ENCODE measurements at places on chromosomes 13 and 19. TPM values are rescaled to one million over a fixed set of nuclear protein-coding genes. Genes with fewer than 3 reads are reported as not detected.

Gene PVR
- total RNA-seq = 18.8 TPM

Gene CFAP97D2
- total RNA-seq = 0.28 TPM

Gene CCL25
- not detected for total RNA-seq

Gene RYR1
- total RNA-seq = 2.6 TPM

Gene NPHS1
- not detected for total RNA-seq

Gene HSH2D
- 1.2 TPM for total RNA-seq

Gene ZFP28
- 13.5 TPM for total RNA-seq

Gene FXYD1
- 36.5 TPM for total RNA-seq

Gene NLRP11
- 0.36 TPM for total RNA-seq

Gene TNFSF13B
- total RNA-seq = 0.97 TPM

Gene CYP4F2
- not detected for total RNA-seq

GRCh38 chr19:32858559-32858958, 11.0 kb downstream of the SLC7A9 start:
- H3K4me3 ChIP-seq = no peak overlapping the region

GRCh38 chr19:6958791-6959190, 62.4 kb downstream of the MBD3L2B start:
- H3K4me1 ChIP-seq = no peaks in the 10 kb centered on the region
- H3K27me3 ChIP-seq = no peaks in the 10 kb centered on the region
- DNase-seq = no peak
- H3K4me3 ChIP-seq = no peak overlapping the region

GRCh38 chr13:45796426-45797235, 54.9 kb downstream of the SIAH3 start:
- no peaks in the 10 kb centered on the region for H3K36me3 ChIP-seq
- no peak for DNase-seq
- H3K4me1 ChIP-seq = no peaks in the 10 kb centered on the region
- no peak overlapping the region for H3K27ac ChIP-seq
- no peak overlapping the region for H3K4me3 ChIP-seq

- H3K4me1 ChIP-seq = no peaks in the 10 kb centered on the region
- no peak overlapping the region for H3K4me3 ChIP-seq
- no peak for DNase-seq
- no peak overlapping the region for H3K27ac ChIP-seq
- H3K36me3 ChIP-seq = no peaks in the 10 kb centered on the region
Observed at GRCh38 chr19:45047188-45047797, 8.4 kb downstream of the CLASRP start.

DNA sequence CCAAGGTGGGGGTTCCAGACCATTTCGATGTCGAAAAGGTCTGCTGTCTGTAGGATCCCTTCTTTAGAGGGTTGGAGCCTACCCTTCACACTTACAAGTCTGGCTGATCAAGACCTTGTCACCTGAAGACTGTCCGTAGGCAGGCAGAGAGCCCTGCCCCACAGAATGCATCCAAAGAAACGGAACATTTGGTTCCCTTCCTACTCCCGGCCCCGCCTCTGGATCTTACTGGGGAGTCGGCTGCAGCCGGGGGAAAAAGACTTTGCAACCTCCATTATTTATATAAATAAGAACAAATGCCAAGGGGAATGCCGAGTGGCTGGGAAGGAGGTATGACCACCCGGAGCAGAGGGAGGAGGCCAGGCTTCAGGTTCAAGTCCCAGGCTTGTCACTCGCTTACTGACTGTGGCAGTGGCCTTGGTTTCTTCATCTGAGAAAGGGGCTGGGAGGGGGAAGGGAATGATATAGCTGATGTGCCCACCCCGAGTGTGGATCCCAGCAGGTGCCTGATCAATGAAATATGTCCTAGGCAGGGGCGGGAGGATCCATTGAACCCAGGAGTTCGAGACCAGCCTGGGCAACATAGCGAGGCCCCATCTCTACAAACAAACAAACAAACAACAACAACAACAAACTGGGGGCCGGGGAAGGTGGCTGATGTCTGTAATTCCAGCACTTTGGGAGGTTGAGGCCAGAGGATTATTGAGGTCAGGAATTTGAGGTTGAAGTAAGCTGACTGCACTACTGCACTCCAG, 48.7 kb downstream of the RFX2 start:
- no peaks in the 10 kb centered on the region for H3K27me3 ChIP-seq
- no peak overlapping the region for H3K27ac ChIP-seq
- peak; percentile 69 for DNase-seq
- peaks cover 34% of the 10 kb centered on the region for H3K4me1 ChIP-seq
- no peaks in the 10 kb centered on the region for H3K36me3 ChIP-seq

DNA sequence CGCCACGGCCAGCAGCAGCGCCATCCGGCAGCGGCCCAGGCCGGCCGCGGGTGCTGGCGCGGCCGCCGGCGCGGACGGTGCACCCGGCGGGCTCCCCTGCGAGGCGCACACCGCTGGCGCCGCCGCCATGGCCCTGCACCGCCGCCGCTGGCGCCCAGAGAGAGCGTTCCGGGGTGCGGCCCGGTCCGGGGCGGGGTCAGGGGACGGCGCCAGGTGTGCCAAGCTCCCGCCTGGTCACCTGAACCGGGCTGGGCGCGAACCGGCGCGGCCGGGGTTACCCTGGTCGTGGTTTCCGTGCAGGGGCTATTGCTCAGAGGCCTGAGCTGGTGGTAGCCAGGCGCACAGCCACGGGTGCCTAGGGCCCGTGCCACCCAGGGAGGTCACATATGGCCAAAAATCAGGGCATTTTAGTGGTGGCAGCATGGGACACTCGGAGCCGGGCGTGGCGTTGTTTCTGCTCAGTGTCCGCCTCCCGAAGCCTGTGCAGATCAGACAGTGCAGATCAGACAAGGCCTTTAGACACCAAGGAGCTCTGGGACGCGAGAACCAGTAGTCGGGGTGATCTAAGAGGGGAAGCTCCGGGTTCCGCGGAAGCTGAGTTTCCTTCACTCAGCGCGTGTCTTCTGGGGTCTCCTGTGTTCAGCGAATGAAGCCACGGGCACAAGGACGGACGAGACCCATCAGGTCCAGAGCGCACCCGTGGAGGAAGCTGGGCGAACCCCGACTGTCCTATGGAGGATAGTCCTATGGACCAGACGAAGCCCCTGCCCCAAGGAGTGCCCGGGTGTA, at the start of gene TMEM238:
Gene TMEM238, minus strand, starts transcription at position 162 of the 789 bp plus-strand sequence. Its CDS starts 33 bp downstream, at position 129.
- H3K27ac ChIP-seq = peak within 1 kb of the TSS; percentile 95
- H3K27me3 ChIP-seq = no peaks in the 10 kb centered on the region
- peaks cover 26% of the 10 kb centered on the region for H3K4me1 ChIP-seq
- peak; percentile 63 for DNase-seq
- H3K36me3 ChIP-seq = no peaks in the 10 kb centered on the region

GRCh38 chr19:35049456-35049855, 7.9 kb downstream of the HPN start:
- no peak for DNase-seq
- H3K36me3 ChIP-seq = no peaks in the 10 kb centered on the region
- no peaks in the 10 kb centered on the region for H3K27me3 ChIP-seq
- H3K4me3 ChIP-seq = no peak overlapping the region
- H3K4me1 ChIP-seq = no peaks in the 10 kb centered on the region
- no peak overlapping the region for H3K27ac ChIP-seq

DNA sequence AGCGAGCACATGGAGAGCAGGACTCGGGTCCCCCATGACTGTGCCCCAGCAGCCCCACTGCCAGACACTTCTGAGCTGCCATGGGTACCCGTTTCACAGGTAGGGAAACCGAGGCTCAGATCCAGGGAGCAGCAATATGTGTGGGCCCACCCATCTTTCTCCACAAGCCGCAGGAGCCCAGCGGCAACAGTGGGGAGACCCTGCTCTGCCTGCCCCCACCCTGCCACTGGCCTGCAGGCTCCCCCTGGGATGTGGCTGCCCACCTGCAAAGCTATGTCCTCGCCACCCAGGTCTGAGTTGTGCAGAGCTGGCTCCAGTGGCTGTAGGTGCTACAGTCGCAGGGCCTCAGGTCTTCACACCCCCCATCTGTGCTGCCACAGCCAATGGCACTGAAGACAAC, 50.6 kb upstream of the C1QTNF9B start:
- H3K4me1 ChIP-seq = no peaks in the 10 kb centered on the region
- no peaks in the 10 kb centered on the region for H3K27me3 ChIP-seq
- H3K27ac ChIP-seq = no peak overlapping the region
- no peak for DNase-seq
- no peaks in the 10 kb centered on the region for H3K36me3 ChIP-seq

- H3K36me3 ChIP-seq = no peaks in the 10 kb centered on the region
- no peaks in the 10 kb centered on the region for H3K27me3 ChIP-seq
- no peak overlapping the region for H3K4me3 ChIP-seq
- no peak overlapping the region for H3K27ac ChIP-seq
Observed at GRCh38 chr13:29073755-29074154, 253.6 kb downstream of the MTUS2 start.

DNA sequence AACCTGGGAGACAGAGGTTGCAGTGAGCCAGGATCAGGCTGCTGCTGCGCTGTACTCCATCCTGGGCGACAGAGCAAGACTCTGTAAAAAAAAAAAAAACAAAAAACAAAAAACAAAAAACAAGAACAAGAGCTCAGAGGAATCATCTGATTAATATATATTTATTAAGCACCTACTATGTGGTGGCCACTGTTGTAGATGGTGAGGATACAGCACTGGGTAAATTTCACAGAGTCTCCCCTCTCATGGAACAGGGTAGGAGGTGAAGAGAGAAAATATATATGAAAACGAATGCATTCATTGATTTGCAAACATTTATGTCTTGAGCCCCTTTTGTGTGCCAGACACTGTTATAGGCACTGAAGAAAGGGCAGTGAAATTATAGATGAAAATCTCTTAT, 5.9 kb upstream of the SERTAD1 start:
- H3K4me1 ChIP-seq = peaks cover 3% of the 10 kb centered on the region
- no peaks in the 10 kb centered on the region for H3K36me3 ChIP-seq
- no peak overlapping the region for H3K4me3 ChIP-seq
- H3K27me3 ChIP-seq = no peaks in the 10 kb centered on the region

GRCh38 chr13:27177852-27178251, 6.2 kb upstream of the USP12 start:
- no peak overlapping the region for H3K4me3 ChIP-seq
- no peaks in the 10 kb centered on the region for H3K36me3 ChIP-seq
- no peaks in the 10 kb centered on the region for H3K4me1 ChIP-seq
- no peak overlapping the region for H3K27ac ChIP-seq
- no peak for DNase-seq
- H3K27me3 ChIP-seq = no peaks in the 10 kb centered on the region

- no peak overlapping the region for H3K27ac ChIP-seq
- no peak for DNase-seq
- no peaks in the 10 kb centered on the region for H3K27me3 ChIP-seq
- H3K4me1 ChIP-seq = no peaks in the 10 kb centered on the region
Observed at GRCh38 chr13:21086929-21087328, 25.5 kb upstream of the LATS2 start.

- H3K4me1 ChIP-seq = no peaks in the 10 kb centered on the region
- DNase-seq = no peak
- no peaks in the 10 kb centered on the region for H3K36me3 ChIP-seq
- no peak overlapping the region for H3K27ac ChIP-seq
- no peak overlapping the region for H3K4me3 ChIP-seq
Observed at GRCh38 chr13:72504131-72504841, 223.1 kb downstream of the MZT1 start.

DNA sequence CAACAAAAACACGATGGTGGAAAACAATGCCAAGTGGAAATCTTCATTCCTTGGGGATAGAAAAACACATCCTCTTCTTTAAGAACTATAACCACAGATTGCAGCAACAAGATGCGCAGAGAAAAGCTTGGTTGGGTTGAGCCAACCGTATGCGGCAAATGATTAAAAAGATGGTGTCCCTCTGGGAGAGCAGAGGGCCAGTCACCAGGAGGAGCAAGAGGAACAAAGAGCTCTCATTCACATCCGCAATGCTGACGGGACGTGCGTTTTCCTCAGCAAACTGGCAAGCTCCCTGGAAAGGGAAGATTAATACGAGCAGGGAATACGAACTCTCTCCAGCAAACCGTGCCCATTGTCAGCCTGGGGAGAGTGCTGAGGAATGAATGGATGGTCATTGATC, 141.6 kb downstream of the KATNAL1 start:
- no peaks in the 10 kb centered on the region for H3K4me1 ChIP-seq
- no peak overlapping the region for H3K27ac ChIP-seq
- no peak for DNase-seq
- H3K4me3 ChIP-seq = no peak overlapping the region

- no peaks in the 10 kb centered on the region for H3K27me3 ChIP-seq
- DNase-seq = no peak
- H3K27ac ChIP-seq = no peak overlapping the region
- no peak overlapping the region for H3K4me3 ChIP-seq
- no peaks in the 10 kb centered on the region for H3K4me1 ChIP-seq
Observed at GRCh38 chr19:6811906-6812305, 39.4 kb downstream of the VAV1 start.

GRCh38 chr19:15252398-15253018, 20.3 kb upstream of the EPHX3 start:
- no peak overlapping the region for H3K27ac ChIP-seq
- H3K36me3 ChIP-seq = no peaks in the 10 kb centered on the region
- H3K27me3 ChIP-seq = no peaks in the 10 kb centered on the region
- no peak for DNase-seq

- H3K27ac ChIP-seq = no peak overlapping the region
- no peak overlapping the region for H3K4me3 ChIP-seq
- H3K27me3 ChIP-seq = no peaks in the 10 kb centered on the region
- H3K36me3 ChIP-seq = no peaks in the 10 kb centered on the region
Observed at GRCh38 chr19:38617283-38617763, 430 bp downstream of the MAP4K1 start.

DNA sequence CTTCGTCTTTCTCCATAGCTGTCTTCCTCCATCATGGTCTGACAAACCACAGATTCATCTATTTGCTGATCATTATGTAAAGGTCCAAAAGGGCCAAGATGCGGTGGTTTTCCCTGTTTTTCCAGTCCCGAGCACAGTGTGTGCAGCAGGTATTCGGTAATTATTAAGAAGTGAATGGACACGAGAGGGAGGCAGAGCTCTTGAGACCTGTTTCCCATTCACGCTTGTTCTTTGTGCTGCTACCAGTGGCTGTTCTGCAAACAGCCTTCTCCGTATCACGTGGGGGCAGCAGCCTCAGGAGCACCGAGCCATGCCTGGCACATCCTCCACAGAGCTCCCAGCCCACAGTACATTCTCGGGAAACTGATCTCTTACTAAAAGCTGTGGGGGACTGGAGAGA, 50.3 kb downstream of the CCDC70 start:
- H3K36me3 ChIP-seq = no peaks in the 10 kb centered on the region
- H3K4me1 ChIP-seq = peaks cover 1% of the 10 kb centered on the region
- DNase-seq = no peak
- no peak overlapping the region for H3K4me3 ChIP-seq
- no peak overlapping the region for H3K27ac ChIP-seq

GRCh38 chr19:6048793-6049405, 61.4 kb downstream of the RFX2 start:
- H3K27me3 ChIP-seq = no peaks in the 10 kb centered on the region
- no peak overlapping the region for H3K27ac ChIP-seq
- H3K36me3 ChIP-seq = no peaks in the 10 kb centered on the region
- no peak overlapping the region for H3K4me3 ChIP-seq

- no peak overlapping the region for H3K4me3 ChIP-seq
- DNase-seq = no peak
- no peaks in the 10 kb centered on the region for H3K27me3 ChIP-seq
- no peaks in the 10 kb centered on the region for H3K36me3 ChIP-seq
- no peak overlapping the region for H3K27ac ChIP-seq
Observed at GRCh38 chr13:37069597-37070103, 10.2 kb upstream of the SUPT20H start.
